Substantia nigra (tissue), 51 donors: ENCODE measurements at places on chromosomes 6 and 20.

DNA sequence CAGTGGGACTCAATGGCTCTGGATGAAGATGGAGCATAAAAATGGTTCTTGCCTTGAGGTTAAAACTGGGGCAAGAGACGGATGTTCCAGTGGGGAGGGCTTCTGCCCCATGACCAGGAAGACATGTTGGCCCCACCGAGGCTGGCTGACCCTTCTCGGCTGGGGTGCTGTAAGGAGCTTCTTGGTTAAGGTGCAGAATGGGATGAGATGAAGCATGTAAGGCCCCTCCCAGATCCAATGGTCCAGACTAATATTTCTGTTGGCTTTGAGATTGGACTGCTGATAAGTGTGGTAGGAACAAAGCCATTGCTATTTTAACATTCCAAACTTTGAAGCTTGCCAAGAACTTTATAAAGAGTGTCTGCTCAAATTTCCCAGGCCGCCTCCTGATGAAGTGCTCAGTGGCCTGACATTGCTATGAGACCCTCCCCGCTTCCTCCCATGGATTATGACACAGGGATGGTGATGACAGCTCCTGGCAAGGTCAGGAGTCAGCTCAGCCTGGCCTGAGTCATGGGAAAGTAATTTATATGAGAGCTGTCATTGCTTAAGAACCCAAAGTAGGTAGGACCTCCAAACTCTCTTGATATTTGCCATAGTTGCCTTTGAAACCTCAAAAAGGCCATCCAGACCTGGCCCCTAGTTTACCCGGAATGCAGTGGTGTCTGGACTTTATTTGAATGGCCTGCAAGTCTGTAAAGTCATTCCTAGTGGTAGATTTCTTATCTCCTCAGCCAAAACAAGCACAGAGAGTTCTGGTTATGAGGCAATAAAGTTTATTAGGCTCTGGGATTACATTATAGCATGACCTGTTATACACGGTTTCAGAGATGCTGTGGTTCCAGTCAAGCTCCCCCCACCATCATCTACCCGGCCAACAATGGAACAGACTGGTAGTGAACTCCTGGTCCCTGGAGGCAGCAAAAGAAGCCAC is 55.2 kb downstream of the TGM2 start:
- no peak for DNase-seq

DNA sequence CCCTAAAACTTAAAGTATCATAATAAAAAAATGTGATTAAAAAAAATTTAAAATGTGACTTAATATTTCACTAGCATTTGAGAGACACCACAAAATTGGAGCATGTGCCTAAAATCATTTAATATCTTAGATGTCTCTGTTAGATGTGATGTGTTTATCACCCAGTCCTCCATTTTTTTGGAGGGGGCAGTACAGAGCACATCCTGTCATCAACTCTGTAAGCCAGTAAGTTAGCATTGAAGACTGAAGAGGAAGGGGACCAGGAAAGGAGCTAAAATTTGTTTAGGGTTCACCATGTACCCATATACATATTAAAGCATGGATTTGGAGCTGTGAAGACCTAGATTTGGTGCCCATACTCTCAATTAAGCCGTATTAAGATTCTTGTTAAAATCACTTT is 30.7 kb upstream of the ADIG start:
- no peak for DNase-seq

- no peak for DNase-seq
Observed at GRCh38 chr6:29764422-29765196, 41.4 kb downstream of the HLA-F start.

- DNase-seq = no peak
Observed at GRCh38 chr20:41360831-41361756, 5.5 kb downstream of the EMILIN3 start.

GRCh38 chr6:106163966-106164877 is 78.1 kb downstream of the PRDM1 start:
- DNase-seq = no peak

GRCh38 chr6:41077536-41077935 is 4.8 kb downstream of the NFYA start:
- DNase-seq = no peak

- DNase-seq = no peak
Observed at GRCh38 chr6:109045493-109045892, 49.2 kb downstream of the SESN1 start.

- DNase-seq = no peak
Observed at GRCh38 chr6:80214436-80215022, 108.1 kb downstream of the BCKDHB start.

- DNase-seq = no peak
Observed at GRCh38 chr20:56776345-56776744, 147.2 kb downstream of the TFAP2C start.

- DNase-seq = no peak
Observed at GRCh38 chr6:42984924-42985475, 630 bp downstream of the PPP2R5D start.

- no peak for DNase-seq
Observed at GRCh38 chr6:157604816-157605215, 218.2 kb upstream of the SNX9 start.

GRCh38 chr20:50329981-50330503 is 139.4 kb downstream of the CEBPB start:
- no peak for DNase-seq

DNA sequence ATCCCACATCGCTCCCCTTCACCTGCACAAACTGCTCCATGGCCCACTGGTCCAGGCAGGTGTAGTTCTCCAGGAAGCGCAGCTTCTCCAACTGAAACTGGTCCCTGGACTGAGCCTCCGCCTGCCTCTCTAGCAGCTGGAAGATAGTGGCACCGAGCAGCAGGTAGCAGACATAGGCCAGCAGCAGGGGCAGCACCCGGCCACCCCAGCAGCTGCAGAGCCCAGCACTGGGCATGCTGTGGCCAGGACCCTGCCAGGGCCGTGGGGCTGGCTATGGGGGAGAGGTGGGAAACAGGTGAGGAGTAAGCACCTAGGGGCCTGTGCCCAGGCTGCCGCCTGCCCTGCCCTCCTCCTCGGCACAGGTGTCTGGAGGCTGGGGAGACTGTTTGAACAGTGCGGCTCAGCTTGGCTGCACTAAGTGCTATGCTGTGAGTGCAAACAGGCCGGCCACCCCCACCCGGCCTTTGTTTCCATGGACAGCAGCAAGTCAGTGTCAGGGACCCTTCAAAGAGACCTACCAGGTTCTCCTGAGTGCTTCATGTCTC is at the start of gene KCNK16:
TSS of gene KCNK16 (minus strand) at position 397 of the 545 bp plus-strand sequence. CDS start at position 235, 162 bp downstream.
- DNase-seq = no peak

DNA sequence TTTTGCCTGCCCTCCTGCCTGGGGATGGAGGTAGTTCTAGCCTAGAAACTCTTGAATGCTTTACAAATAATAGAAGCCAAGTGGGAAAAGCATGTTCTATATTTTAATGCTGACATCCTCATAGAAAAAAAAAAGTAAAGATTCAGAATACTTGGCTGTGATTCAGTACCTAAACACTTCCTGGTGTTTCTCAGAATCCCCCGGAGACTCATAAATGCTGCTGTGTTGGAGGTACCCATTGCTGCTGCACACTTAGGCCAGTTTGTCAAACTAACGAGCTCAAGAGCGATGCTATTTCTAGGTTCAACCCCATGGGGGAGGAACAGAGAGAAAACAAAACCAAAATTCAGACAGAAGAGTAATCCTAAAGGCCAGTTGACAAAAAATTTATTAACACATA is 38.8 kb upstream of the ZFP64 start:
- no peak for DNase-seq

DNA sequence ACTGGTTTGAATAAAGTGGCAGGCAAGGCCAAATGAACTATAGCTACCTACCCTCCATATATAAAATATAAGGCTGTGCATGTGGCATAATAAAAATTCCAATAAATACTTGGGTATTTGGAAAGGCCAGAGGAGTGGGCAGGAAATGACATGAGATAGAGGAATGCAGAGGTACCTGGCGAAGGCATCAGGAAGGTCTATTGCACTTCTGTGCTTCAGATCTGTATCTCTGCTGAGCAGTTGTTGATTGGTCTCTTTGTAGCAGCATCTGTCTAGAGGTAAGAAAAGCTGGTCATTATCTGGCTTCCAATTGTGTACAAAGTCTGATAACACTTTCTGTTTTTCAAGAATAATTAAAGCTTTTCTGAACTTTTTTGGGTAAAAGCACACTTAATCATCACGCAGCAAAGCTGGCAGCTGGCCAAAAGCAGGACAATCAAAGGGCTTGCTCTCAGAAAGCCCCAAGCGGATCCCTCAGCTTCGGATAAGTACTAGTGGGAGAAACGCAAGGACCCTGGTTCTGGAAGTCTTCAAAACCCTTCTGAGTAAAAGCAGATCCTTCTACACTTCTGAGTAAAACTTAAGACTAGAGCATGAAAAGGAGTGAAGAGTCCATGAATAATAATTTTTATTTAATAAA is 120.1 kb upstream of the TCF21 start:
- no peak for DNase-seq

- no peak for DNase-seq
Observed at GRCh38 chr20:63636752-63637628, 10.1 kb upstream of the GMEB2 start.

DNA sequence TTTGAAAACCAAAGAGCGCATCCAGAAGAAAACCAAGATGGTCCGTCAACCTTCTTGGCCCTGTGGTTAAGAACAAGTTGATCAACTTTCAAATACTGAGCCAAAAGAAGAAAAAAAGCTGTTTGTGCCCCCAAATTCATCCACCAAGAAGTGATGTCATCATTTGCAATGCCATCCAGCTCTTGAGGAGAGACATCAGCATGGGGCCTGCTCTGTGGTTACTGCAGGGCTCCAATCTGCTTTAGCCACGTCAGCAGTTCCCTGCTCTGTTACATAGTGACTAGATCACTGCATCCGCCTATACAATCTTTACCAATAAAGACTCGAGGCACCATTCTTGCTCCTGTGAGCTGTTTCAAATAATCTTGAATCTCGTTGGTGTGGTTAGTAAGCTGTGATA is 75.0 kb upstream of the BLCAP start:
- no peak for DNase-seq

DNA sequence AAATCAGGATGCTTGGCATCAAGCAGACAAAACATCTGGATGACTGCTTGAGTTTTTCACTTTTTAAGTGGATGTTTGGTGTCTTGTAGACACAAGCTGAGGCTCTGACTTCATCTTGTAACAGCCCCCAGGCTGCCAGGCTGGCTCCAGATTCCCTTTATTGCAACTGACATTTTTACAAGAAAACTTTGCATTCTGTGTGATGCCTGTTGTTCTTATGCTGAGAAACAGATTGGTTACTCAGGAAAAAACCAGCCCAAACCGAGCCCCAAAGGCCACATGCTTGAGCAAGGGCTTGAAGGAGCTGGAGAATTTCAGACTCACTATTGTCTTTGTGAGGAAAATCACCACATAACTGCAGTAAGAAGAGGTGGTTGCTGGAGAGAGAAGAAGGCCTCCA is 98.4 kb upstream of the PREP start:
- no peak for DNase-seq

- DNase-seq = no peak
Observed at GRCh38 chr6:165637586-165637985, 25.5 kb downstream of the PDE10A start.

GRCh38 chr6:159833997-159834603 is 34.0 kb downstream of the PNLDC1 start:
- no peak for DNase-seq

GRCh38 chr6:4074478-4075235 is 4.3 kb downstream of the FAM217A start:
- DNase-seq = no peak

DNA sequence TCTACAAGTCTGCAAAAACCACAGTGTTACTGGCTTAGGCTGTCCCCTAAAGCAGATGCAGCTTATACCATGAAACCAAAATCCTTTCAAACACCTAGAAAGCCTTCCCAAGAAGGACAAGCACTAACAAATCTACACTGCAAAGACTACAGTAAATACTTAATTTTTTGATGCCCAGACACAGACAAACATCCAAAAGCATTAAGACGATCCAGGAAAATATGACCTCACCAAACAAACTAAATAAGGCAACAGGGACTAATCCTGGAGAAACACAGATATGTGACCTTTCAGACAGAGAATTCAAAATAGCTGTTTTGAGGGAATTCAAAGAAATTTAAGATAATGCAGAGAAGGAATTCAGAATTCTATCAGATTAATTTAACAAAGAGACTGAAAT is 423.5 kb downstream of the COL12A1 start:
- DNase-seq = no peak

GRCh38 chr6:161181121-161181520 is 92.7 kb downstream of the AGPAT4 start:
- DNase-seq = peak; percentile 31

DNA sequence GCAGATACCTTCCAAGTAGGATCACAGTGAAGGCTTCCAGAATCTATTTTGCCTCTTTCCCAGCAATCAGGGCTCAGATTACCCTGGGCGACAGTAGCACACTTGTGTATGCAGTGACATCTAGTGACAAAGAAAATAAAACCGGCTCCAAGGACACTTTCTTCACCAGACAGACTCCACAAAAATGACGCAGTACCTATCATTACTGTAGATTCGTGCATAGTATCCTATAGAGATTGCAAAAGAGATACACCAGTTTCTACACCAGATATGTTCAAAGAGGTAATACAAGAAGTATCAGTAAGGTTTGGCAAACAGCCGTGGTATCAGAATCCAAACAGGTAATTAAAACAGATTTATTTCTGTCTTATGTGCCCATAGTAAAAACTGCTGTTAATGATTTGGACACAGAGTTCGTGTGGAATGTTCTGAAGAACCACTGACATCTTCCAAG is 600.4 kb upstream of the JAG1 start:
- DNase-seq = peak; percentile 16
